ENCODE measurements at places on chromosomes 1 and 21.
A peak's percentile ranks its signal among the peaks of the same experiment; 100 is the strongest.

- DNase-seq: no peak
These were observed 88.1 kb upstream of the C1orf21 start for GRCh38 chr1:184298440-184299405.

GRCh38 chr21:14991957-14992356 lies 72.8 kb downstream of the NRIP1 start:
- DNase-seq: no peak

DNA sequence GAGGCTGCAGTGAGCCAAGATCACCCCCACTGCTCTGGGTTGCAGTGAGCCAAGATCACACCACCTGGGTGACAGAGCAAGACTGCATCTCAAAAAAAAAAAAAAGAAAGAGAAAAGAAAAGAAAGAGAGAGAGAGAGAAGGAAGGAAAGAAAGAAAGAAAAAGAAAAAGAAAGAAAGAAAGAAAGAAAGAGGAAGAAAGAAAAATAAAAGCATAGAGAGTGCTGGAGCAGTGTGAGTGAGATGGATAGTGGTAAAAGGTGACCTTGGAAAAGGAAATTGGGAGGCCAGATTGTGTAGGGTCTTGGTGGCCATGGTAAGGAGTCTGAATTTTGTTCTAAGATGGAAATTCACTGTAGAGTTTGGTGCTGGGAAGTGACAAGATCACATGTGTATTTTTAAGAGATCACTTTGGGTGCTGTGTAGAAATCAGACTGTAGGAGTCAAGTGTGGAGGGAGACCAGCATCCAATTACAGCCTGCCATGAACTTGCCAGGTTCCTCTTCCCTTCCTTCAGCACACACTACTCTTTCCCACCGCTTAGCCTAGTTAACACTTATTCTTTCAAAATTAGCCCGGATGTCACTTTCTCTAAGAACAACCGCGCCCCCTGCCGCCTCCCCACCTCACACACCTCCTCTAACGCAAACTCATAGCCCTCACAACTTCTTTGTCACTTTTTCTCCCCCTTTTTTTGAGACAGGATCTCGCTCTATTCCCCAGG lies 17.9 kb downstream of the MTX1 start:
- peak; percentile 55 for DNase-seq

DNA sequence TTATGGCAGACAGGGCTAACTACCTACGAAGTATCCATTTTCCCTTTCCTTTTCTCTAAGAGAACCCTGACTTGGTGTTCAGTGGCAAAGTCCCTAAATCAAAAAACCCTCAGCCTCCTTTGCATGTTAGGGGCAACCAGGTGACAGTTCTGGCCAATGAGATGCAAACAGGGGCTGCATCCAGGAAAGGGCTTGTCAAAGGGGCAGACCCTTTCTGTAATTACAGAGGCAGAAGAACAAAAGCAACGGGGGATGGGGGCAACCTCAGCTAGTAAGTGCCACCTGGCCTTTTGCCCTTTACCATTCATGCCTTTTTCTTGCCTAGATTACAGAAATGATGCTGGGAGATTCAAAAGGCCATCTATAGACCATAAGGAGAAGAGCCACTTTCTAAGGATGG lies 34.4 kb downstream of the GLUL start:
- DNase-seq: no peak

- peak; percentile 89 for DNase-seq
These were observed at the start of gene LMO4 for GRCh38 chr1:87328272-87329050. LMO4 (plus strand) TSS chr1:87328880; CDS start chr1:87332016, 3,136 bp downstream.

- DNase-seq: no peak
These were observed 954.9 kb downstream of the ADGRL2 start for GRCh38 chr1:82755671-82756070.

- DNase-seq: no peak
These were observed 10.7 kb downstream of the LYPLAL1 start for GRCh38 chr1:219184337-219184736.

DNA sequence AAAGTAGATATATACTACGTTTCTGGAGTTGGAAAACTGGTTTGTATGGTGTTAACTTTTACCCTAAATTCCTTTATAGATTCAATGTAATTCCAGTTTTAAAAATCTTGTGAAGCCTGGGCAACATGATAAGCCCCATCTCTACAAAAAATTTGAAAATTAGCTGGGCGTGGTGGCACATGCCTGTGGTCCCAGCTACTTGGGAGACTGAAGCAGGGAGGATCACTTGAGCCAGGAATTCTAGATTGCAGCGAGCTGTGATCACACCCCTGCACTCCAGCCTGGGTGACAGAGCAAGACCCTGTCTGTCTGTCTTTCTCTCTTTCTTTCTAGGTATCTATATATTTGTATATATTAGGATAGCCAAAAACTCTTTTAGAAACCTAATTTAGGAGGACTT lies 141.9 kb downstream of the CLEC20A start:
- no peak for DNase-seq

GRCh38 chr1:210456731-210457255 lies 128.1 kb downstream of the HHAT start:
- DNase-seq: no peak

- no peak for DNase-seq
These were observed 111.4 kb downstream of the KCND3 start for GRCh38 chr1:111878091-111878490.

DNA sequence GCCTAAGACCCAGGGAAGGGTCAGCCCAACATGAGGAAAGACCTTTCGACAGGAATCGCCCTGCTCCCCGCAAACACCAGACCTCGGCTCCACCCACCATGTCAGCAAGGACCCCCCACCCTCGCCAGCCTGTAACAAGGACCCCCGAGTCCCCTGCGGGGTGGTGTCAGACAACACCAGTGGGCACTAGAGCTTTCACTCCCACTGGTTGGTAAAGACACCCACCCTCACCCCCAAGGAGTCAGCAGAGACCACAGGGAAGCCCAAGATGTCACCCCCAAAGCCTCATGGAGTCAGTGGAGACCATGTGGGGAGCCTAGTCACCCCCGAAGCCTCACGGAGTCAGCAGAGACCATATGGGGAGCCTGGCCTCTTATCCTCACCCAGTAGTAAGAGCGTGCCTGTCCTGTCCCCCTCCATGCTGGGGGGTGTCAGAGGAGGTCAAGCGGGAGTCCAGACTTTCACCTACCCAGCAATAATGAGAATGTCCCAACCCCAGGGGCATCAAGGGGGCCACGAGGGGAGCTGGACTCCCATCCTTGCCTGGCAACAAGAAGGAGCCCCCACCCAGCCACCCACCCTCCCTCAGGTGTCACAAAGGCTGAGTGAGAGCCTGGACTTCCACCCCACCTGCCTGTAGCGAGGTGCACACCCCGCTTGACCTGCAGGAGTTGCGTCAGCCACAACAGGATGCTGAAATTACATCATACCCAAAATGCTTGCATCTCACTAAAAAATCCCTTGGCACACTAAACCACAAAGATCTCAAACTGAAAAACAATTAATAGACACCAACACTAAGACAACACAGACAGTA lies 24.8 kb downstream of the SLC19A1 start:
- no peak for DNase-seq

- DNase-seq: no peak
These were observed 136.7 kb downstream of the CENPF start for GRCh38 chr1:214739621-214740238.

- no peak for DNase-seq
These were observed 29.0 kb downstream of the SOAT1 start for GRCh38 chr1:179322557-179322956.

- DNase-seq: no peak
These were observed 5.6 kb downstream of the ZBTB21 start for GRCh38 chr21:42004406-42005199.
